ENCODE measurements at places on chromosomes 2 and 18.

DNA sequence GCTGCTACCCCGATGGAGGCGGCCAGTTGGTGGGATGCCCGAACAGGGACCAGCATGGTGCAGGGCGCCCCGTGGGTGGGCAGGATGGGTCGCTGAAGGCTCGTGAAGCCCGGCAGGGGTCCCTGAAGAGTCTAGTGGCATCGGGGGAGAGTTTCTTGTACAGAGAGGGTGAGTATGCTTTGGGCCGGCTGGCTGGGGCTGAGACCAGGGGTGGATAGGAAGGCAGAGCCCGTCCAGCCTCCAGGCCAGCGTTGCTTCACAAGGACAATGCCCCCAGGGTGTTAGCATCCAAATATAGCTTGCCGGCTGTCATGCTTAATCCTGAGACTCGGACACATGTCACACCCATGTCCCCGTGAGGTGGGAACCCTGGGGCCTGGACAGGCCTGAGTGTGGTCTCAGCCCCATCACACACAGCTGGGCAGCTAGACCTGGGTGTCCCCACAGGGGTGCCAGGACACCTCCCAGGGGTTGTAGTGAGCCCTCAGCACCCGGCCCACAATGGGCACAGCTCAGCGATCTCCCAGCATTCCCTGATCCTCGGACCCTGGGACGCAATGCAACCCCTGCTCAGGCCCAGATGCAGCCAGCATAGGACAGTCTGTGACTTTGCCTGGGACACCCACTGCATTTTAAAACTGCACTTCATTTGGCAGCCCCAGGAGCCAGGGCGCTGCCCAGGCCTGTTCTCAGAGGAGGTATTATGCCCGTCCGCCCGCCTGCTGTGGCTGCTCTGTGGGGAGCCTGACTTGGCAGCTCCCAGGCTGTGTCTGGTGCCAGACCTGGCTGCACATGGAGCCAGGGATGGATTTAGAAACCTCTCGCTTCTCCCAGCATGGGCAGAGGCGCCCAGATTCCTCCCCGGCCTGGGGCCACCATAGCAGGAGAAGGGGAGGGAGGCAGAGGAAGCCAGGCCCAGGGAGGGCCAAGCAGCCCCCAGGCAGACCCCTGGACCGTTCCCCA lies 36.4 kb downstream of the RAMP1 start:
- no peak for DNase-seq

- DNase-seq = no peak
Measured at GRCh38 chr18:6718267-6718666, 11.2 kb upstream of the ARHGAP28 start.

GRCh38 chr2:241945803-241946202 lies 76.3 kb downstream of the RTP5 start:
- no peak for DNase-seq

GRCh38 chr2:43097644-43098408 lies 128.6 kb downstream of the ZFP36L2 start:
- DNase-seq = no peak

DNA sequence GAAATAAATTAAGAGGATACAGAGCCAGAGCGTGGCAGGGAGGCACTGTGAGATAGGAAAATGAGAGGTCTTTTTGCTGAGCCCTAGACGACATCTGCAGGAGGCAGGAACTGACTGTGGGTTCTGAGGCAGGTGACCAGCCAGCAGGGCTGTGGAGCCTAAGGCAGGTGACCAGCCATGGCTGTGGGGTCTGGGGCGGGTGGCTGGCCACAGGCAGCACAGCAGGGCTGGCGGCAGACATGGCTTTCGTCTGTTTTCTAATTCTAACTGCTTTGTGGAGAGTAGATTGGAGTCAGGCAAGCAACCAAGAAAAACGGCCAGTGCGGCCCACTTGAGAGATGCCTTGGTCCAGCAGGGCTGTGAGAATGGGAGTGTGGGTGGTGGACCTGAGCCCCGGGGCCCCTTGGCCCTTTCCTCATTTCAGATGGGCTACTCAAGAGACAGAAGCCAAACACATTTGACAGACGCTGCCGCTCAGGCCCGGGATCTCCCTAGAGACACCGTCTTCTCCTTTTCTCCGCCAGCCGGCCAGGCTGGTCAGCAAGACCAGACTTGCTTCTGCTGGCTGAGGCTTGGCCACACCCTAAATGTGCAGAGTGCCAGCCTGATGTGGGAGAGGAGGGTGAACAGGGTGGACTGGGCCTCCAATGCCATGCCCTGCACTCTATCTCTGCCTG lies 19.7 kb upstream of the GNAL start:
- DNase-seq = no peak

DNA sequence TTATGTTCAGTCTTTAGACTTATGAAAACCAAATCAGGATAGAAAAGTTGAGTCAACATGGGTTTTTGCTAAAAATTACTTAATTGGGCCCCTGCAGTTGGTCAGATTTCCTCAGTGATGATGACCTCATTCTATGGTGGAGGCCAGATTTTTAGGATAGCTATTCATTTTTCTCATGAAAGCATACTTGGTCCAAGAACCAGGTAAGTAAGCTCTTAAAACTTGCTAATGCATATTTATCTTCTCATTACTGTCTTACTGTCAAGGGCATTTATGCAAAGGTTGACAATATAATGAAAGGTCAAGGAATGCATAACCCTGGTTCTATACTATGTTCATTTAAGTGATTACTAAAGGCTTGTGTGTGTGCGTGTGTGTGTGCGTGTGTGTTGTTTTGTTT lies 650.6 kb downstream of the SATB2 start:
- no peak for DNase-seq

DNA sequence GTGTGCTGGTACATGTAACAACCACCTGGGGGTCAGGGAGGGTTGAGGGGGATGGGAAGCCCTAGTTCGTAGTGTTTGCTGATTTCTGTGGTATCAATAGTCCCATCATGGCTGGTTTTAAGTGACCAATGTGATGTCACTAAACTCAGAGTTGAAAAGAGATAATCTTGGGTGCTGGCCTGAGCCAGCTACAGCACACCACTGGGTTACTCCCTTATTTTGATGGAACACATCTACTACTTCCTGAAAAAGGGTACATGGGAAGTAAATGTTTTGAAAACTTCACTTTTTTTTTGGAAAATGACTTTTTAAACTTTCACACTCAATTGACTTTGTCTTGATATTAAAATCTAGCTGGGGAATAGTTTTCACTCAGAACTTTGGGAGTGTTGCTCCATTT lies 87.0 kb upstream of the CXCR4 start:
- no peak for DNase-seq

DNA sequence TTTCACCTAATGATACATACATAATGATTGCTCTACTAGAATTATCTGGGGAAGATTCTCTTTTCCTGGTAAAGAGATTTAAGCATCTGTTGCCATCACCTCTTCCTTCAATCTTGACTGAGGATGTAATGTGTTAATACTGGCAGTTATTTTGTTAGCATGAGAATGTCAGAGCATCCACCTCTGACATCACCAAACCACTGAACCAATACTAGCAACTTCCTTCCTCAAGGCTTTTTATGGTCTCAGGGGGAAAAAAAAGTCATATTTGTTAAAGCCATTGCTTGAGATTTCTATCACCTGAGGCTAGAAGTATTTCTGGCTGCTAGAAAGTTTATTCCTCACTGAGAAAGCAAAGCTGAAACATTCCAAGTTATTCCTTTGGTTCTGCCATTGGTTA lies 48.5 kb downstream of the DSEL start:
- no peak for DNase-seq

All from SK-N-MC (cell line).